IMR-90 (cell line): ENCODE measurements at places on chromosomes 13 and 19.

GRCh38 chr13:21219036-21219381 lies 42.6 kb downstream of the MRPL57 start:
- H3K27ac ChIP-seq: no peak overlapping the region
- no peaks in the 10 kb centered on the region for H3K36me3 ChIP-seq
- H3K27me3 ChIP-seq: peaks cover 3% of the 10 kb centered on the region
- H3K4me3 ChIP-seq: no peak overlapping the region
- no peaks in the 10 kb centered on the region for H3K4me1 ChIP-seq

DNA sequence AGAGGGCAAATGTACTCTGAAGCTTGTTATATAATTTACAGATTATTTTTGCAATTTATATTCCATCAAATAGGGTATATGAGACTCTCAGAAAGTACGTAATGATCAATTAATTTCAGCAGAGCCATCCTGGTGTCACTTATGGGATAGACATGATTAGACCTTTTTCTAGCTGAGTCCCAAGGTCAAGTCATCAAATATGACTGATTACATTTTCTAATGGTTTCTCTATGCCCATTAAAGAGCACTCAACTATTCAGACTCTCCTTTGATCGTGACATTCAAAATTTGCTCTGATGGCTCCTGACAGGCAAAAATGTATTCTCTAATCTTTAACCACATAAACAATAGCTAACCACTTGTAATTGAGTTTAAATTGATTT lies 469.2 kb downstream of the COG6 start:
- H3K27ac ChIP-seq: no peak overlapping the region
- no peak for DNase-seq
- H3K4me1 ChIP-seq: no peaks in the 10 kb centered on the region
- H3K36me3 ChIP-seq: no peaks in the 10 kb centered on the region
- H3K27me3 ChIP-seq: no peaks in the 10 kb centered on the region

DNA sequence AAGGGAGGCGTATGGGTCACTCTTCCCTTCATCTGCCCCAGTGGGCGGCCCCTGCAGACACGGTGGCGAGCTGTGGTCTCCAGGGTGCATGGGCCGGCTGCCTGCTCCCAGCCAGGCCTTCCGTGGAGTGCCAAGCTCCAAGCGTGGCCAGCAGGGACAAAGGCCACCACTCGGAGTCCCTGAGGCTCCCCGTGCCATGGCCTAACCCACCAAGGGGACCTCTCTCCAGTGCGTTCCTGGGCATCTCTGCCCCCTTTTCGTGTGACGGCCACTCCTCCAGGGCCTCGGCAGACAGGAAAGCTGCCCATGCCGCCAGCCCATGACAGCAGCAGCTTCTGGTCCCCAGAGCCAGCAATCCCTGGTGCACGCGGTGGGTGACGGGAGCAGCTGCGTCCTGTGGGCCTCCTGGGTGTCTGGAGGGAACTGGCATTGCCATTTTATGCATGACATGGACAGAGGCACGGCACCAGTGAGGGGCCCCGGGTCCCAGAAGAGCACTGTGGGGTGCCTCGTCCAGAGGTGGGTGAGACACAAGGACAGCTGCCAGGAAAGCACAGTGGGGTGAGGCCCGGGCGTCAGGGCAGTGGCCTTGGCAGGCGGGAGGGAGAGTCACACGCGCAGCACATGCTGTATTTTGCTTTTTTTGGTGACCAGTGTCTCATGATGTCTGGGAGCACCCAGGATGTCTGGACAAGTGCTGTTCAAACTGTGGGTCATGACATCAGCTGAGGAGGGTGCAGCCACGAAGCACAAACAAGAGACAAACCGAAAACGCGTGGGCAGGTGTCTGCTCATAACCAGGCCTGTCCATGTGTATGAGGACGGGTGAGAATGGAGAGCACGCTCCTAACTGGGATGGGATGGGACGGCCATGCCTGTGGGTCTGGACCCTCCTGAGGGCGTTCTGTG lies 32.3 kb downstream of the CEBPG start:
- H3K27me3 ChIP-seq: no peaks in the 10 kb centered on the region
- H3K27ac ChIP-seq: no peak overlapping the region
- no peak for DNase-seq
- no peak overlapping the region for H3K4me3 ChIP-seq
- no peaks in the 10 kb centered on the region for H3K4me1 ChIP-seq

- no peak for DNase-seq
- H3K4me1 ChIP-seq: no peaks in the 10 kb centered on the region
- no peaks in the 10 kb centered on the region for H3K36me3 ChIP-seq
- no peak overlapping the region for H3K4me3 ChIP-seq
- H3K27ac ChIP-seq: no peak overlapping the region
These were observed 1.4 kb downstream of the ARHGEF18 start for GRCh38 chr19:7349961-7350711.

DNA sequence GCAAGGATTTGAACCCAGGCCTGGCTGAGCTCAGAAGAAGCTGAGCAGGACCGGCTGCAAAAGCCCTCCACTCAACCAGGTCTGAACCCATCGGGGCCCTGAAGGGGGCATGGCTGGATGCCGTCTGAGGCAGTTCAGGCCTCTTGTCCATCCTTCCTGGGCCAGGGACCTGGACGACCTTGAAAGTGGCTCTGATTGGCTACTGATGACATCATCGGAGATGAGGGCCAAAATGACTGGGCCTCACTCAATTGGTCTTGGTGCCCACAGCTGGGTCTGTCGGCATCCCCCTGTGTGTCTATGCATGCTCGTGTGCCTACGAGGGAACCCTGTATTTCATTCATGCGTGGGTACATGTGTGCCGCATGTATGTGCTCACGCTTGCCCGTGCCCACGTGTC lies 71.8 kb downstream of the PTPRS start:
- H3K36me3 ChIP-seq: peaks cover 45% of the 10 kb centered on the region
- H3K27me3 ChIP-seq: no peaks in the 10 kb centered on the region
- no peak for DNase-seq
- no peak overlapping the region for H3K27ac ChIP-seq

DNA sequence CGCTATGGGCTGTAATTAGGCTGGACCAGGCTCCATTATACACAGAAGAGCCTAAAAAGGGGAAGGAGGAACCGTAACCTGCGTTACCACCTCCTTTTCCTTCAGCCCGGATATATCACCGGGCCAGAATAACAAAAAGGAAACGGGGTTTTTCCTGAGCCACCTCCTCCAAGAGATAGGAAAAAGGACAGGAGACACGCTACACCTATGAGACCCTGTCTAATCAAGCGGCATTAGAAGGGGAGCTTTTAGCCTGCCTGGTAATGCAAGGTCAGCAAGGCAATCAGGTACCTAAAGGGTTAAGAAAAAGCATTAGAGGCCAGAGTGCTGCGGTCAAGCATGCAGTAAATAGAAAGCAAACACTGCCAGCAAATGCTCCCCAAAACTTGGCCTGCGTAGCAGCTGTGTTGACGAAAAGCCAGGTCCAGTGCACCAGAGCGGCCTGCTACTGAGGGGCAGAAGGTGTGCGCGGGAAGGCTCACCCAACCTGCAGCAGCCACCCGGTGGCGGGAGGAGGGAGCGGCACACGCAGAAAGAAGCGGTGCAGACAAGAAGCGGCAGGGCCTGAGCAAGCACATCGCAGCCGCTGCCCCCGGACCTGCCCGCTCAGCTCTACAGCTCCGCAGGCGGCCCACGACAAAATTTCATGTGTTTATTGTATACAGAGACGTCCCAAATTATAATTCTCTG lies 1466.1 kb downstream of the UQCRFS1 start:
- no peak overlapping the region for H3K27ac ChIP-seq
- no peaks in the 10 kb centered on the region for H3K27me3 ChIP-seq
- DNase-seq: peak; percentile 1
- H3K4me1 ChIP-seq: peaks cover 2% of the 10 kb centered on the region; the same call in 1 of the 2 replicates

- H3K36me3 ChIP-seq: no peaks in the 10 kb centered on the region
- H3K4me3 ChIP-seq: no peak overlapping the region
- DNase-seq: no peak
- H3K27ac ChIP-seq: no peak overlapping the region
- peaks cover 2% of the 10 kb centered on the region; the same call in 1 of the 2 replicates for H3K4me1 ChIP-seq
These were observed 105.0 kb downstream of the SUCLA2 start for GRCh38 chr13:47896111-47896510.

GRCh38 chr13:38369058-38369457 lies 19.4 kb downstream of the UFM1 start:
- DNase-seq: no peak
- H3K27ac ChIP-seq: no peak overlapping the region
- H3K4me1 ChIP-seq: no peaks in the 10 kb centered on the region

GRCh38 chr19:41967054-41967783 lies 8.1 kb upstream of the RABAC1 start:
- H3K4me3 ChIP-seq: no peak overlapping the region
- no peak overlapping the region for H3K27ac ChIP-seq
- H3K36me3 ChIP-seq: no peaks in the 10 kb centered on the region
- DNase-seq: no peak
- H3K27me3 ChIP-seq: peaks cover 25% of the 10 kb centered on the region

DNA sequence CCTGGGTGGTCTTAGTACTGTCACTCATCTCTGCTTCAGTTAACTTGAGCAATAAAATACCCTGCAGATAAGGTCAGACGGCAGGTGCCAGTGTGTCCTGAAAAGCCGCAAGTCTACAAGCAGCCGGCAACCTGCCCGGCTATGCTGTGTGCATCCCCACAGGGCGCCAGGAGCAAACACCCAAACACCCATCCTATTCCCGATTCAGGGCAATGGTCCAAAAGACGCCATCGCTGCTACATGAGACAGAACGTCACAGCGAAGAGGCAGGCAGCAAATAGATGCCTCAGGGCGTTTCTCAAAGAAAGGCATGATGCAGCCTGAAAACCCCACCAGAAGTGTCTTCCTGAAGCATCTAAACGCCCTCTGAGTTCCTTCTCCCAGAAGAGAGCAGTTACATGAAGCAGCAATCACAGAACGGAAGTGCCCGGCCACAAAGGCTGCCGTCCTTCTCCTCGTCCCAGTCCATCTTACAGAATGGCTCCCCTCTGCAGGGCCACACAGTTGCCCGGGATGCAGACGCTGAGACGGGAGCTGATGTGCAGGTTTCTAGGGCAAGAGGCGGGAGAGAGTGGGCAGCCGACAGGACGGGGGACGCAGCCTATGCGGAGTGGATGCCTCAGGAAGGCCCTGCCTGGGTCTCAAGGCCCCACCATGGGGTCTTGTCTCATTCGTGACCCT lies 35.1 kb downstream of the RASA3 start:
- H3K27ac ChIP-seq: no peak overlapping the region
- H3K27me3 ChIP-seq: no peaks in the 10 kb centered on the region
- H3K4me1 ChIP-seq: peaks cover 36% of the 10 kb centered on the region
- peaks cover 9% of the 10 kb centered on the region for H3K36me3 ChIP-seq

GRCh38 chr19:38803543-38803942 lies 9.2 kb downstream of the LGALS4 start:
- H3K27me3 ChIP-seq: peaks cover 2% of the 10 kb centered on the region; the same call in 1 of the 2 replicates
- H3K36me3 ChIP-seq: no peaks in the 10 kb centered on the region
- no peak overlapping the region for H3K4me3 ChIP-seq

DNA sequence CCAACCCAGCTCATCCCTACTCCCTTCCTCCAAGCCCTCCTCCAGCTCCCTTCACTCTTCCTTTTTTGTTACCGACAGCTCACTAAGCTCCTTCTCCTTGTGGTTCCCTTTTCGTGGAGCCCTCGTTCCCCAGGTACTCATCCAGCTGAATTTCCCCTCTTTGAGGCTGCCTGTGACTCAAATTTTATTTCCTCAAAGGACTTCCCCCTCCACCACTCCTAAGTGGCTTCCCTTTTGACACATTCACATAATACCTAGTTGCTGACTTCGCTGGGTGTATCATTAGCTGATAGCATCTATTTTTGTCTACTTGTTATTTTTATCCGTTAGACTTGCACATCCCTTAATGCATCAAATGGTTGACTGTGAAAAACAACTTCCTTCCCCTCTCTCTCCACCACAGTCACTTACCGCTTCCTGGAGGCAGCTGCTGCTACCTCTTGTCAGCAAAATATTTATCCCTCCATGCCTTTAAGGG lies 14.5 kb downstream of the FFAR2 start:
- H3K4me1 ChIP-seq: no peaks in the 10 kb centered on the region
- H3K4me3 ChIP-seq: no peak overlapping the region
- no peak for DNase-seq
- no peaks in the 10 kb centered on the region for H3K36me3 ChIP-seq

GRCh38 chr19:768424-768823 lies 17.5 kb downstream of the MISP start:
- H3K27ac ChIP-seq: no peak overlapping the region
- H3K27me3 ChIP-seq: no peaks in the 10 kb centered on the region; the same call in 1 of the 2 replicates
- peak; percentile 83 for DNase-seq
- no peaks in the 10 kb centered on the region for H3K36me3 ChIP-seq

- H3K27me3 ChIP-seq: peaks cover 5% of the 10 kb centered on the region; the same call in 1 of the 2 replicates
- H3K36me3 ChIP-seq: no peaks in the 10 kb centered on the region
- no peak overlapping the region for H3K27ac ChIP-seq
These were observed 7.5 kb upstream of the LRP3 start for GRCh38 chr19:33186431-33187182.

DNA sequence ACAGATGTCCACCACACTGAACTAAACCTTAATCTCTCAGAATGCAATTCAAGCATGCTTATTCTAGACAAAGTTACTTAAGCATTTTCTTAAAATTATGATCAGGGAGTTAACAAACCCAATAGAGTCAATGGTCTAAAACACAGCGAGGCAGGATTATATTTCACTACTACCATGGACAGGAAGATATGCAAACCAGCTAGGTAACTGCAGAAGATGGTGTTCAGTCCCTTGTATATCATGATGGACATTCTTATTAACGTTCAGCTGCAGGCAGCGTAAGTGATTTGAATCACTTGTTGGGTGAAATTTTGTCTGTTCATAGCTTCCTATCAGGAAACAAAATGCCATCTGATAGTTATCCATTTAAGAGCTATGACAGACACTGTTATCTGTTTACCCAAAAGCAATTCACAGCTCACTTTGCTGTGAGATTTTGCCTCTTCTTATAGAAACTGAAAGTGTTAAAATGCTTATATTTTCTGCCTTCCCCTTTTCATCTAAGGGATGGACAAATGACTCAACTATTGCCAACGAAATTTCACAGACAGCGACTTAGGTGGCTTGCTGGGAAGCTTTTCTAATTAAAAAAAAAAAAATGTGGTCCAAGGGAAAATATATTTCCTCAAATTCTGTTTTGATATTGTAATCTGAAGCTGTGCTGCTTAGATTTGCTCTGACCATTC lies 591.9 kb downstream of the DACH1 start:
- no peaks in the 10 kb centered on the region for H3K27me3 ChIP-seq
- no peaks in the 10 kb centered on the region for H3K4me1 ChIP-seq
- no peak for DNase-seq
- H3K4me3 ChIP-seq: no peak overlapping the region
- H3K27ac ChIP-seq: no peak overlapping the region
- no peaks in the 10 kb centered on the region for H3K36me3 ChIP-seq
